ENCODE measurements at places on chromosomes 12 and 14. TPM values are rescaled to one million over a fixed set of nuclear protein-coding genes. Genes with fewer than 3 reads are reported as not detected.
A peak's percentile ranks its signal among the peaks of the same experiment; 100 is the strongest.

- no peak for DNase-seq
Measured at GRCh38 chr12:68483592-68484383, 126.9 kb upstream of the RAP1B start.

- no peak for DNase-seq
Measured at GRCh38 chr14:65745396-65746190, 333.1 kb downstream of the FUT8 start.

DNA sequence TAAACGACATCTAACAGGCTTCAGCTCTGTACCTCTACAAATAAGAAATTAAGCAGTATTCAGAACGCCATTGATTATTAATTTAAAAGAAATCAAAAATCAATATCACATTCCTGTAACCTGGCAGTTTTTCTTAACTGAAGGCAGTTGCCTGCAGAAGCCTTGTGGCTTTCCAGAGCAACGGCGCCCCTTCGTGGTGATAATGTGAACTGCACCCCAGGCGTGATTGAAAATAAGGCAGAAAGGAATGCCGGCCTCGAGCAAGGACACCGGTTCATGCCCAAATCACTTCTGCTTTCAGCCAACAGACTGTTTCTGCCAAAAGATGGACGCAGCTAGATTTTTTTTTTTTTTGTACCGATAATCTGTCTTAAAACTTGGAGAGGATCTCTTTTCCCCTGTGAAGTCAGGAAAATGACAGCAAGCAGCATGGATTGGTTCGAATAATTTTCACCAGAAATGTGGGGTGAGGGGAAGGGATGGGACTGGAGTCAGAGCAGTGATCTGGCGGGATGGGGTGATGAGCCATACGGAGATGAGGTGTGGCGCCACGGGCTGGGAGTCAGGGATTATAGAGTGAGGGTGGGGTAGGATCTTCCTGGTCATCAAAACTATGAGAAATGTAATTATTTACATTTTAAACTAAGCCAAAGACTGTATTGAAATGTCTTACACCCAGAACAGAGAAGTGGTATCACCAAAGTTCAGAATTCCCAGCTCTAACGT lies 473.0 kb downstream of the DPF3 start:
- peak; percentile 95 for DNase-seq

DNA sequence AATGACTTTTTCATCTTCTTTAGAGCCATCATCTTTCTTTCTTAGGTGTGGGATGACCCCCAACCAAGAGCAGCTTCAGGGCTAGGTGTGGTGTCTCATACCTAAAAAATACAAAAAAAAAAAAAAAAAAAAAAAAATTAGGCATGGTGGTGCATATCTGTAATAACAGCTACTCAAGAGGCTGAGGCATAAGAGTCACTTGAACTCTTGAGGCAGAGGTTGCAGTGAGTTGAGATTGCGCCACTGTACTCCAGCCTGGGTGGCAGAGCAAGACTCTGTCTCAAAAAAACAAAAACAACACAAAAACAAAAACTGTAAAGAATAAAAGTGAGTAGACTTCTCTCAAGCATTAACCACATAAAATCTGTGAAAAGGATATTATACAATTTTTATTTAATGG lies 8.0 kb upstream of the ATF7IP start:
- no peak for DNase-seq

DNA sequence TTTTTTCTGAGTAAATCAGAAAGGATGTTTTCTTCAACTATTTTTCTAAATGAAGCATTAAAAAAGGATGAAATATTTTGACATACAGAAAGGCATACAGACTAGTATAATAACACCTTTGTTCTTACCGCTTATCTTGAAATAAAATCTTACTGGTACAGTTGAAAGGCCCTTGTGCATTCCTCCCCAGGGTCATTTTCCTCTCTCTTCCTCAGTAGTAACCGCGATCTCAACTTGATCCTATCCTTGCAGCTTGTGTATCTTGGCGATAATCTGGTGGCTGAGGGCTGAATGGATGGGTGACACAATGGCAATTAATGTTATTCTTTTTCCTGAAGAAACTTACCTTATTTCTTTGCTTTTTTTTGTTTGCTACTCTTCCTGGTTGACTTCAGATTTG lies 18.5 kb downstream of the GAS2L3 start:
- no peak for DNase-seq

GRCh38 chr12:6471989-6472360 lies 1.5 kb upstream of the VAMP1 start:
- peak; percentile 68 for DNase-seq

DNA sequence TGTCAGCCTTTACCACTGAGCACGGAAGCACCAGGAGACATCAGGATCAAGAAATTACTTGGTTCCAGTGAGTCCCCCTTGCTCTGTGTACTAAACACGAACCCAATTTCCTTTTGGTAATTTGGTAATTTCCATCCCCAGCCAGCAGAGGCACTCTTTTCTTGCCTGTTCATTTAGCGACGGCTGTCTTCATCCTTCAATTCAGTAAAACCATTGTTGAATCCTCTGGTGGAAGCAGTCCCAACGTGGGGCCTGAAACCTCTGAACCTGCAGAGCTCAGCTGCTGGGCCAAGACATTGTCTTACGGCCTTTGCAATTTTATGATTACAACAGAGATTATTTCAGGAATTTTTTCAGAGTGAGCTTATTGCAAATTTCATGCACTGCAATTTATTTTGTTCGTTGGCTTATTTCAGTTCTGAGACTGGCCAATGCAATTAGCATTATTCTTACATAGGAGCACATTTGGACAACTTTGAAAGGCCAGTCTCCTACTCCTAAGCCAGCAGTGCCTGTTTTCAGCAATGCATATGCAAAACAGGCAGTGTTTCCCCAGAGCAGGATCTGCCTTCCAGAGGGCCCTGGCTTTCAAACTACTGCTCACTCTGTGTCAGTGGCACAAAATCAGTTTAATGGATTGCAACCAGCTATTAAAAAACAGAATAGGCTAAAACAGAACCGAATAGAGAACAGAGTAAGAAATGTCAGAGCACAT lies 372.9 kb upstream of the TMEM132C start:
- no peak for DNase-seq

DNA sequence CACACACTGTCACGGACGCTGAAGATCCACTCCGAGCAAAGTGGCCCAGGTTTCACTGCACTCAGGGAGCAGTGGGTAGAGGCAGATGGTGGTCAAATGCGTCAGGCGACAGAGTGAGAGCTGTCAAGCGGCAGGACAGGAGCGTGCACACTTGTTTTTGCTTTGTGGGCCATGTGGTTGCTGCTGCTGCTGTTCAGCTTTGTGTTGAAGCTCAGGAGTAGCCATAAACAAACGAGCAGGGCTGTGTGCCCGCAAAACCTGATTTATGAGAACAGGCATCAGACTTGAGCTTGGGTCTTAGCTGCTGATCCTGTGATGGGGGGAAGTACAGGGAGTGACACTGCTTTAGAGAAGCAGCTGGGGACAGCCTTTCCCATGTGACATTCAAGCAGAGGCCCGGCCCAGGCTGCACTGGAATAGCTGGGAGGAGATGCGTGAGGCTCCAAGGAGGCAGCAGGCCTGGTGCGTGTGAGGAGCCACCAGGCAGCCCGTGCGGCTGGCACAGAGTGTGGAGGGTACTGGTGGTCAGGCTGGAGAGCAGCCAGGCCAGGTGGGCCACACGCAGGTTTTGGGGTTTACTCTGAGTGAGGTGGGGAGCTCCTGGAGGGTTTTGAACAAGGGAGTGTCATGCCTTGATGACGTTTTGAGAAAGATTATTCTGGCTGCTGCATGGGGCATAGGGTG lies 31.1 kb upstream of the ASPG start:
- DNase-seq, result no peak

DNA sequence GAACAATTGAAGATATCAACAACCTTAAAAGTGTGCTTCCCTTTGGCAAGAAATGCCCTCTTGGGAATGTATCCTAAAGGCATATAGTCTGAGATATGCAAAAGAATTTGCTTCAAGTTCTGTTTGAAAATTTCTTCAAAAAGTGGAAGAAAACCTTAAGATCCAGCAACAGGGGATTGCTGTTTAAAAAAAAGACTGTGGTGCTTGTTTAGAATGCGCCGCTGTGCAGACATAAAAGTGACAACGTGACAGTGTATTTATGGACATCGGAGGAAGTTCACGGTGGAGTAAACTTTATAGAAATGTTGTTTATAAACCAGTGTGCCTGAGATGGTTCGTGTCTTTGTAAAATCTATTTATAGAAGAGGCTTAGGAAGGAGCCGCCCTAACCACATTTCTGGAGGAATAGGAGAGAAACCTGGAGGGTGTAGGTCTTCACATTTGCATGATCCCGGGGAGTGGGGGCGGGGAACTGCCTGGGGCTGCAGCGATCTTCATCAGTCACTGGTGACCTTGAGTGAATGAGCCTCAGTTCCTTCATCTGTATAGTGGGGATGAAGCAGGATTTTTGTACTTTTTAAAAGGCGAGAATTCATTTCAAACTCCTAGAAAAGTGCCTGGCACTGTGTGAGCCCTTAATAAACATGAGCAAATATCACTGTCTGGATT lies 27.5 kb downstream of the ADGRD1 start:
- no peak for DNase-seq

GRCh38 chr14:55123101-55123500 lies 6.0 kb upstream of the LGALS3 start:
- DNase-seq, result no peak

- no peak for DNase-seq
Measured at GRCh38 chr12:113443030-113443539, 20.9 kb downstream of the SDSL start.

GRCh38 chr14:68809524-68809923 lies 16.7 kb upstream of the ZFP36L1 start:
- DNase-seq, result no peak

DNA sequence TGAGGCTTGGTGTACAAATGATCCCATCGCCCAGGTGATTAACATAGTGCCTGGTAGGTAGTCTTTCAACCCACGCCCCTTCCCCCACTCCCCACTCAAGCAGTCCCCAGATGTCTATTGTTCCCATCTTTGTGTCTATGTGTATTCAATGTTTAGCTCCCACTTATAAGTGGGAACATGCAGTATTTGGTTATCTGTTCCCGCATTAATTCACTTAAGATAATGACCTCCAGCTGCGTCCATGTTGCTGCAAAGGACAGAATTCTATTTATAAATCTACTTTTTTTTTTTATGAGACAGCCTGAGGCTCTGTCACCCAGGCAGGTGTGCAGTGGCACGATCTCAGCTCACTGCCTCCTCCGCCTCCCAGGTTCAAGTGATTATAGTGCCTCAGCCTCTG lies 15.7 kb downstream of the SPX start:
- DNase-seq, result no peak

- no peak for DNase-seq
Measured at GRCh38 chr12:124167141-124167540, 127.8 kb upstream of the RFLNA start.

DNA sequence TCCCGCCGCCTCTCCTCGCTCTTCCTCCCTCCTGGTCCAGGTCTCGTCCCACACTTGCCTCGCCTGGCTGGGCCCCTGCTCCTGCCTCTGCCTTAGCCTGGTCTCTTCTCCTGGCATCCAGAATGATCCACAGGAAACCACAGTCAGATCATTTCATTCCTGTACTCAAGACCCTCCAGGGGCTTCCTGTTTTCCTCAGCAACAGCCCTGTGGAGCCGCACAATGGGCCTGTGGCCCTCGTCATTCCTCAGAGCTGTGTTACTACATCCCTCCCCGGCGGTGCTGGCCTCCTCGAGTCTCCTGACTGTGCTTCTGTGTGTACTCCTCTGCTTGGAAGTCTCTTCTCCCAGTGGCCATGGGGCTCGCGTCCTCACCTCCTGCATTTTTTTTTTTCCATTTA lies 20.1 kb downstream of the ATP6V0A2 start:
- no peak for DNase-seq

DNA sequence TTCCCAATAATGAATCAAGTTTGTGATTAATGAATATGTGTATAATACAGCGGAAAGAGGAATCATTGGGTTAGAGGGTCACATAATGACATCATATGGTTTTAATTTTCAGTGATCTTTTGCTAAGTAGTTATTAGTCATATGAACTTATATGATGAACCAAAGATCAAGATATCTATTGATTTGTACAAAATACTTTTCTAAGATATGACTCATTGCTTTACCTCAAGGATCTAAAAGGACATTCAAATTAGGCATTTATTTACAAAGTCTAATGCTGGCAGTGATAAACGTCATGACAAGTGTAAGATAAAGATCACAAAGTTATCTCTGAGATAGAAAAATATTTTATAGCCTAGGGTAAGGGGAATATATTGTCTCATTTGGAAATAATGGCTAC lies 417.8 kb downstream of the RPL10L start:
- DNase-seq, result no peak

GRCh38 chr14:95228240-95228639 lies 70.9 kb upstream of the DICER1 start:
- DNase-seq, result no peak

DNA sequence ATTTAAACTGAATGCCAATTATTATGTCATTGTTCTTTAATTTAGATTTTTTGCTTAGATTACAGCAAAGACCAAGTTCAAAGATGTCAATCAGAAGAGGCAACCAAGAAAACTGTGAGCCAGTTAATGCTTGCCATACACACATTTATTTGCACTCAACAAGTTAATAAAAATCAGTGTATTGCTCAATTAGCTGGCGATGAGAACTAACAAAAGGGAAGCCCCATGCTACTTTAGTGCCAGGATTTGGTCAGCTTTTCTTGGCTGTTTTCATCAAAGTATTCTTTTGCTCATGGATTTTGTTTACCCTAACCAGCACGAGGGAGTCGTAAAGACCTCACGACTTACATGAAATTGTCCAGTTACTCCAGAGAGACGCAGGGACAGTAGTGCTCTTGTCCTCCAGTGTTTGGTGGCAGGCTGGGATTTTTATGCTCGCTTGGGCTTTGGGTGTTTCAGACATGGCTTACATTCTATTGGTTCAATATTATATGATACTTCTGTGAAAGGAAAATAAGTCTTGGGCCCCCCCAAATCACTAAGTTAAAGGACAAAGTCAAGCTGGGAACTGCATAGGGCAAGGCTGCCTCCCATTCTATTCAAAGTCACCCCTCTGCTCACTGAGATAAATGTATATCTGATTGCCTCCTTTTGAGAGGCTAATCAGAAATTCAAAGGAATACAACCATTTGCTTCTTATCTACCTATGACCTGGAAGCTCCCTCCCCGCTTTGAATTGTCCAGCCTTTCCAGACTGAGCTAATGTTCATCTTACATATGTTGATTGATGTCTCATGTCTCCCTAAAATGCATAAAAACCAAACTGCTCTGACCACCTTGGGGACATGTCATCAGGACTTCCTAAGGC lies 7.4 kb upstream of the B4GALNT1 start:
- peak; percentile 41 for DNase-seq

RNF212B gene
- not detected for total RNA-seq

GALNT8 gene
- total RNA-seq, result 0.82 TPM

RSRC2 gene
- total RNA-seq, result 101 TPM

SYNE3 gene
- 45.2 TPM for total RNA-seq

C14orf132 gene
- 0.47 TPM for total RNA-seq

FSCB gene
- not detected for total RNA-seq

TMPRSS12 gene
- total RNA-seq, result not detected

RGS6 gene
- 2.5 TPM for total RNA-seq

FAM181A gene
- not detected for total RNA-seq

ZDHHC22 gene
- not detected for total RNA-seq

ACOT6 gene
- total RNA-seq, result not detected

ADGRD1 gene
- 0.84 TPM for total RNA-seq

NGB gene
- not detected for total RNA-seq

SHMT2 gene
- 310 TPM for total RNA-seq

Measured in activated CD4-positive, alpha-beta T cell treated with anti-CD3 and anti-CD28 coated beads, Interleukin-2, amount 10 ng/mL, durations not matched to agents 24 days and 14 days (primary cell).